ENCODE measurements at places on chromosomes 4 and X.

GRCh38 chr4:67522851-67523671 lies 22.2 kb downstream of the CENPC start:
- no peak for DNase-seq

DNA sequence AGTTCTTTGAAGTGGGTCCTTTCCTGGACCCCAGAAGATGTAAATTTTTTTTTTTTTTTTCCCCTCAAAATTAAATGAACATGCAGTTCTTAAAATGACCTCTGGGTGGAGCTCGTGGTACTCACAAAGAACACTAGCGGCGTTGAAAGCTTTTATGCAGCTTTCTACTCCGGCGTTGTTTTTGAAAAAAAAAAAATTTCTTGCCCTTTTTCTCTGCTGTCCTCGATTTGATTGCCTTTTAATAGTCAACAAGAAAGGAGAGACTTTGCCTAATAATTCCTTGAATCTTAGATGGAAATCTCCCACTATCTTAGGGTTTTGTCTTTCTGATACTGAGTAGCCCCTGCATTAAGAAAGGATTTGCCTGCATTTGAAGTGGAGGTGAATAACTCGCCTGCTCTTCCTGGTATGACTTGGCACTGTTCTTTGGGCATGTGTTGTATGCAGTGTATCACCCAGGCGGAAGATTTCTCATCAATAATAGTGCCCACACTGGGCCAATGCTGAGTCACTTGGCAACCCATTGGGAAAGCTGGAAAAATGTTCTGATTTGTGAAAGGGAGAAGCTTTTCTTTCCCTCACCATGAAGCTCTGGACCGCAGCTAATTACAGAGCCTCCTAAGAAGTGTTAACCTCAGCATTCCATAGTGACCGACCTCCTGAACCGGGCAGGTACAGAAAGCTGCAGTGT lies 104.0 kb downstream of the PHEX start:
- no peak for DNase-seq

GRCh38 chrX:24988314-24988713 lies 27.5 kb downstream of the ARX start:
- DNase-seq, result no peak

DNA sequence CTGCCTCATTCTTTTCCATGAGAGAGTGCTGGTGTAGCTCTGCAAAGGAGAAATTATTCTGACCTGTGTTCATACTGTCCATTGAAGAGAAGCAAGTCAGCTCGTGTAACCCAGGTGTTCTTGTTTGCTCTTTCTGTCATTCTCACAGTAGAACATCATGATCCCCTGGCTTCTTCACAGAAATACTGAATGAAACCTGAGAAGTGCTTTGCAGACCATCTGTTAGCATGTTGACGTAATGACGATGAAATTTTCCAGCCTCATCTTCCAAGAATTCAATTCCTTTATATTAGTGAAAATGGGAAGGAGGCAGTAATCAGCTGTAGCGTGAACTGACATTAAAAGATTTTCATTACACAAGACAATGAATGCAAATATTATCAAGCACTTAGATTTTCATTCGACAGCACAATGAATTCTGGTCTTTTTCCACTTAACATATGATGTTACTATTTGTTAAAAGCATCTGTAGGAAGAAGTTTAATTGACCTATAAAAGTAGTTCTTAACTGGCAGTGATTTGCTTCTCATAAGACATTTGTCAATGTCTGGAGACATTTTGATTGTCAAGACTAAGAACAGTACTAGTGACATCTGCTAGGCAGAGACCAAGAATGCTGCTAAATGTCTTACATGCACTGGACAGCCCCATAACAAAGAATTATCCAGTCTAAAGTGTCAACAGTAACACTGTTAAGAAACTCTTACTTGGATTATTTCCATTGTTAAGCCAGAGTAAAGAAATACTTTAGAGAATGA lies 246.3 kb downstream of the BANK1 start:
- DNase-seq, result no peak

DNA sequence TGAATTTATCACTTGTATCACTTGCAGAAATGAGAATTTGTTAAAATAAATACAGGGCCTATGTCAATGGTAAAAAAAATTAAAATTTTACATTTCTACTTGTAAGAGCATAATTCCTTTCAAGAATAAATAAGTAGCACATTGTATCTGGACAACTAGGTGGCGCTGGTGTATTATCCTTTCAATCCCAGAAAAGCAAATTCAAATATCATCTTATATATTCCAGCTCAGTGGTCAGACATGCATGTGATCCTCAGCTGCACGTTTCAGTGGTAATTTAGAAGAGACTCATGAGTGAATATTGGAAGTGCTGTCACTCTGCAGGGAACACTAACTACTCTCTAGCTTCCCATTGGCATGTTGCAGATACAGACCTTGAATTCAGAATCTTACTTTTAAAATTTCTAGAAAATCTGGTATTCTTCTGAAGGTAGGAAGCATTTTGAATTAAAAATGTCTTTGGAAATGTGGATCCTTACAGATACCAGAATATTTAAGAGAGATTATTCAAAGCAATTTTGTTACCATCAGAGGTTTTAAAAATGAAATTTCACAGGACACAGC lies 1414.7 kb upstream of the TENM3 start:
- DNase-seq, result no peak

DNA sequence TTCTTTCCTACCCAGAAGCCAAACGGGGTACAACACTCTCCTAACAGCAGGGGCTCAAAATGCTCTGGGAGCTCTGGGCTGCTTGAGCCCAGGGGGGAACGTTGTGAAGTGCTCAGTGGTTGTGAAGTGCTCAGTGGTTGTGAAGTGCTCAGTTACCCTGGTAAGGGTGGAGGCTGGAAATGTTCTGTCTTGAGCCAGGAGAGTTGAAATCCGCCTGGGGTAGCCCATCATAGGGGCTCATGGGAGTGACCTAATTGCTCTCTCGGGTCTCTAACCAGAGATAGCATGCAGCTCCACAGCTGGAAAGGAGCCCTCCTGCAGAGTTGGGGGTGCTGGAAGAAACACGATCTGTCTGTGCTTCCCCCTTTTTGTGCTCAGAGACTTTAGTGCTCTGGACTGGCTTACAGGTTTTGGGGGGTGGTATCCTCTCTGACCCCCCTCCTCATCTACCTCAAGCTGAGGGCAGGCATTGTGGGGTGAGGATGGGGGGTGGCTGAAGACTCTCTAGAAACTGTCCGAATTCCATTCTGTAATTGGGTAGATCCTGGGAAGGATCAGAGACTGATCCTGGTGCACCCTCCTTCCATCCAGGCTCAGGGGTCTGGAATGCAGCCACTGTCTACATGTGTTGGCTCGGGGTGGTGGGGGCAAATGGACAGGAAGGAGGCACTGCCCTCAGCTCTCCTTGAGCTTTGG lies 2.7 kb downstream of the EFNB1 start:
- no peak for DNase-seq

DNA sequence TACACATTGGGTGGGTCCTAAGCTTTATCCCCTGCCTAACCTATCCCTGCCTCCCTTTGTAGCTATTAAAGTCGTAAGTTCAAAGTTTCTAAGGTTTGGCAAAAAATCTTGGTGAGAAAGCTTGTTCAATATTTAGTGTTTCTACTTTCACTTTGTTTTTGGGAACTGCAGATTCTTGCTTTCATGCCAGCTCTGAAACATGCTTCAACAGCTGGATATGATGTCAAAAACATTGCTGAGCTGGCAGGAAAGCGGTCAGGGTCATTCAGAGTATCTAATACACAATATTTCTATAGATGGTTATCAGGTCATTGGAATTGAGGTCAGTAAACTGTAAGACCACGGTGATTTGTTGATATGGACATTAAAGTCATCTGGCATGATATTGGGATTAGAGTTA lies 19.7 kb downstream of the CENPI start:
- no peak for DNase-seq

- no peak for DNase-seq
Observed at GRCh38 chrX:1423215-1423614, 29.5 kb downstream of the ASMTL start.

DNA sequence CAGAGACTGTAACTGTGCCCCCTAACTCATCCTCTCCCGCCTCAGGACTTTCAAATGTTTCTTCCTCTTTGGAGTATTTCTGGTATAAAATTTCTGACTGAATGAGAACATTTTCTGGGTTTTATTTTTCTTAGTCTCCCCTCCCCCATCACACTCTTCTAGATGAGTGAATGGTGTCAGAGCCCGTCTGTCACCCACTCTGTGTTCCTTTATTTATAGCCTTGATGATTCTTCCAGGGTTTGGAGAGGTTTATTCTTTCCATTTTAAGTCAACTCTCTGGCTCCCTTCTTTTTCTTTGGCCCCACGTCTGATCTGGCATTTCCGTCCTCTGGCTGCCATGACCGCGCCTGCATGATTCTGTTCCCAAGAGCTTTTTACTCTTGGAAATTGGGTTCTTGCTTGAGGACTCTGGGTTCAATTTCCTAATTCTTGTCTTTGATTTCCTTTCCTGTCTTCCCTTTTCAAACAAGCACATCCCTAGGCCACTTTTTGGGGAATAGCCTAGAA lies 128.8 kb downstream of the NSUN7 start:
- no peak for DNase-seq

DNA sequence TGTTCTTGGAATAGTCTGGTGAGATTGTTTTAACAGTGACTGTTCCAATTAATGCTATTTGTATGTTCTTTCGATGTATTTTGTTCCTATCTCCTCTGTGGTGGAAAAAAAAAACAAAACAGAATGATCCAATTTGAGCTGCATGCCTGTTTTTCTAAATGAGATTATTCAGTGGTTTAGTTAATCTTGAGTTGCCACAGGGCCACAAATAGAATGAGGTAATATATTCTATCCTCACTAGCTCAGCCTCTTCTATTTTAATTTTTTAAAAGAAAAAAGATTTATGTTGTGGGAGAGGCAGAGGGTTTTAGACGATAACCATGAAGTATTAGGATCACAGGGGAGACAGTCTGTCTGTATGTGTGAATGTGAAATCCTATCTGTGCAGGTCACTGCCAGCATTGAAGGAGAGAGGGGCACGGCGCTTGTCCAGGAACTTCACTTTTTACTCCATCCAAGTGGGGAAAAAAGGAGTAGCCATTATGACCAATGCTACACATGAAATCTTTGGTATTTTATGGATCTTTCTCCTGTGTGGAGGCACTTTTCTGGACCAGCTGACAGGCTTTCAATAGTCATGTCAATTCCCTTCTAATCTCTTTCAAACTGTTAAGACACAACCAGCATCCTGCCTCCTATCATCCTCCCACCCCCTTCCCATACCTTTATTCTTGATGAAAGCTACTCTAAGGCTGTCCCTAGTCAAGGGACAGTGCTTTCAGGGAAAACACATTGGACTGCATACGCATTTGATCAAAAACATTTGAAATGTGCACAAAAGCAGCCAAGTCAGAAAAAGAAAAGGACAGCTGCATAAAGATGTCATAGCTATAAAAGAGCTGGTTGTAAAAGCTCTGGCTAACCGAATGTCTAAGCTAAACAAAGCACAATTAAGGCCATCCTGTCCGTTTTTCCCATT lies 1063.8 kb upstream of the INTU start:
- DNase-seq, result no peak

- no peak for DNase-seq
Observed at GRCh38 chrX:13937370-13938050, 92.2 kb downstream of the GEMIN8 start.

GRCh38 chr4:11748164-11748872 lies 319.6 kb upstream of the HS3ST1 start:
- no peak for DNase-seq

- DNase-seq, result no peak
Observed at GRCh38 chrX:20499763-20500162, 233.1 kb upstream of the RPS6KA3 start.

GRCh38 chr4:141788169-141788915 lies 152.0 kb downstream of the IL15 start:
- DNase-seq, result no peak

- no peak for DNase-seq
Observed at GRCh38 chrX:71128166-71128833, 9.9 kb downstream of the MED12 start.

GRCh38 chr4:95190751-95191436 lies 357.9 kb downstream of the UNC5C start:
- no peak for DNase-seq

- DNase-seq, result no peak
Observed at GRCh38 chrX:101550751-101551379, 518 bp downstream of the ARMCX1 start.

- no peak for DNase-seq
Observed at GRCh38 chr4:35541888-35542213, 702.5 kb downstream of the ARAP2 start.

GRCh38 chr4:95939141-95939540 lies 99.2 kb downstream of the PDHA2 start:
- DNase-seq, result no peak

GRCh38 chr4:71406459-71406963 lies 67.7 kb downstream of the SLC4A4 start:
- DNase-seq, result no peak

All from stimulated activated CD8-positive, alpha-beta memory T cell treated with anti-CD3 and anti-CD28 coated beads, Interleukin-4, amount 100 ng/mL, for 1 hour (primary cell).